ENCODE measurements at places on chromosomes 5 and 9. TPM values are rescaled to one million over a fixed set of nuclear protein-coding genes. Genes with fewer than 3 reads are reported as not detected.

Gene LEAP2
- total RNA-seq = 2.9 TPM

Gene RFK
- 27.0 TPM for total RNA-seq

Gene ADGRD2
- not detected for total RNA-seq

Gene PCDHGC3
- 31.7 TPM for total RNA-seq

Gene TMEFF1
- 0.28 TPM for total RNA-seq

Gene PFN3
- total RNA-seq = not detected

Gene SLC25A2
- total RNA-seq = 0.79 TPM

Gene PCDHB15
- total RNA-seq = 0.91 TPM

Gene PCDHGA2
- total RNA-seq = 0.33 TPM

Gene FOXI1
- total RNA-seq = not detected

Gene PTPN3
- total RNA-seq = 6.3 TPM

Gene WDR31
- total RNA-seq = 2.9 TPM

Gene OR2S2
- total RNA-seq = not detected

Gene CKMT2
- not detected for total RNA-seq

Gene CDH9
- total RNA-seq = not detected

Gene FIBCD1
- 2.8 TPM for total RNA-seq

Gene PCDHB5
- 1.7 TPM for total RNA-seq

Gene SLC6A3
- not detected for total RNA-seq

Gene SMIM27
- 7.4 TPM for total RNA-seq

Gene LHFPL2
- total RNA-seq = 93.3 TPM

Gene DMRTA1
- 0.77 TPM for total RNA-seq

Gene PAX5
- total RNA-seq = not detected

Gene TRIP13
- total RNA-seq = 21.4 TPM

Gene APBA1
- 0.07 TPM for total RNA-seq

Gene LHX6
- total RNA-seq = 0.26 TPM

Gene C5orf52
- total RNA-seq = not detected

Gene TXNDC15
- 66.0 TPM for total RNA-seq

Gene RORB
- total RNA-seq = not detected

Gene NR2F1-AS1
- 3.2 TPM for total RNA-seq

Data from MCF 10A (cell line).